ENCODE measurements at places on chromosomes 2 and 18. TPM values are rescaled to one million over a fixed set of nuclear protein-coding genes. Genes with fewer than 3 reads are reported as not detected.

FLACC1 gene
- polyA plus RNA-seq, result 2.3 TPM

CTLA4 gene
- 0.21 TPM for polyA plus RNA-seq

L3MBTL4 gene
- polyA plus RNA-seq, result 7.1 TPM

ST6GAL2 gene
- 3.2 TPM for polyA plus RNA-seq

DAW1 gene
- polyA plus RNA-seq, result 3.3 TPM

KCNS3 gene
- 27.7 TPM for polyA plus RNA-seq

PRSS56 gene
- not detected for polyA plus RNA-seq

KYNU gene
- polyA plus RNA-seq, result 0.64 TPM

DYSF gene
- 25.8 TPM for polyA plus RNA-seq

WBP1 gene
- 113 TPM for polyA plus RNA-seq

FAM237A gene
- not detected for polyA plus RNA-seq

AGXT gene
- 0.12 TPM for polyA plus RNA-seq

GALNT1 gene
- polyA plus RNA-seq, result 102 TPM

CENPA gene
- 9.8 TPM for polyA plus RNA-seq

C2orf92 gene
- 18.6 TPM for polyA plus RNA-seq

PIEZO2 gene
- 217 TPM for polyA plus RNA-seq

LCT gene
- polyA plus RNA-seq, result 0.12 TPM

ATAD2B gene
- 28.7 TPM for polyA plus RNA-seq

WNT6 gene
- not detected for polyA plus RNA-seq

FBXO36 gene
- polyA plus RNA-seq, result 5.5 TPM

ESPNL gene
- 3.4 TPM for polyA plus RNA-seq

MLPH gene
- 5.0 TPM for polyA plus RNA-seq

Data from right lung (tissue), 10 donors.